Pulmonary artery endothelial cell (primary cell): ENCODE measurements at places on chromosomes 6 and 20. TPM values are rescaled to one million over a fixed set of nuclear protein-coding genes. Genes with fewer than 3 reads are reported as not detected.

FERMT1 gene
- 1.1 and 2.2 TPM in 2 replicates for total RNA-seq

- DNase-seq = no peak
Measured at GRCh38 chr6:73727114-73727513, 31.1 kb downstream of the CD109 start.

GRCh38 chr6:24666097-24666640 is 530 bp downstream of the TDP2 start:
- no peak for DNase-seq

GRCh38 chr6:26103141-26103769 is 16.0 kb downstream of the HFE start:
- no peak for DNase-seq

BPIFB3 gene
- not detected in 2 replicates for total RNA-seq

SLC17A9 gene
- 9.4 and 15.4 TPM in 2 replicates for total RNA-seq

DNA sequence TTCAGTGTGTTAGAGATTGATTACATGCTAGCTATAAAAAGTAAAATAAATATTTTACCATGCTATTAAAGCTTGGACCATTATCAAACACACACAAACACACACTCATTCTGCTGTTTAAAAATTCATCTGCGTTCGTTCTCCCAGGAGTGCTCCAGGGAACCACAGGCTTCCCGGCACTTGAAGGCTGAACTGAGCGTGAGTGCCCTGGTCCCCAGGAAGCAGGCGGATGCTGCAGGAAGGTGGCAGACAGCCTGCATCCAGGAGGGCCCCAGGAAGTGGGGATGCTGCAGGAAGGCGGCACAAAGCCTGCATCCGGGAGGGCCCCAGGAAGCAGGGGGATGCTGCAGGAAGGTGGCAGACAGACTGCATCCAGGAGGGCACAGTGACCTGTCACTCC is 147.2 kb upstream of the SNX9 start:
- DNase-seq = no peak

SIRPB2 gene
- total RNA-seq = 1.2 and 1.6 TPM in 2 replicates

DNA sequence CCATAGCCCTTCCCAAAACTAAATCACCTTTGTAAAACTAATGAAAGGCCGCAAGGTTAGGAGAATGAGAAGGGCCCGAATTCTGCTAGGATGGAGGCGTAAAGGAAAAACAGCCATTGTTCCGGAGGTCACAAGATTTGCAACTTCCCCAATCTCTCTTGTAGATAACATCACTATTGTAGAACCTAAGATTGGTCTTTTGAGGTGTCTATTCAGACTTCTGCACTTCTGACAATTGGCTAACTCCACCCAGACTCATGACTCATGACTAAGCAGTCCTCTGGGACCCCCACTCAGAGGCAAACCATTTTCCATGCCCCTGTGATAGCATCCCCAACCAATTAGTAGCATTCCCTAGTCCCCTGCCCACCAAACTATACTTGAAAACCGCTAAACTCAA is 210.5 kb upstream of the SHLD1 start:
- no peak for DNase-seq

- DNase-seq = no peak
Measured at GRCh38 chr20:60820149-60820548, 431.9 kb upstream of the CDH4 start.

DNA sequence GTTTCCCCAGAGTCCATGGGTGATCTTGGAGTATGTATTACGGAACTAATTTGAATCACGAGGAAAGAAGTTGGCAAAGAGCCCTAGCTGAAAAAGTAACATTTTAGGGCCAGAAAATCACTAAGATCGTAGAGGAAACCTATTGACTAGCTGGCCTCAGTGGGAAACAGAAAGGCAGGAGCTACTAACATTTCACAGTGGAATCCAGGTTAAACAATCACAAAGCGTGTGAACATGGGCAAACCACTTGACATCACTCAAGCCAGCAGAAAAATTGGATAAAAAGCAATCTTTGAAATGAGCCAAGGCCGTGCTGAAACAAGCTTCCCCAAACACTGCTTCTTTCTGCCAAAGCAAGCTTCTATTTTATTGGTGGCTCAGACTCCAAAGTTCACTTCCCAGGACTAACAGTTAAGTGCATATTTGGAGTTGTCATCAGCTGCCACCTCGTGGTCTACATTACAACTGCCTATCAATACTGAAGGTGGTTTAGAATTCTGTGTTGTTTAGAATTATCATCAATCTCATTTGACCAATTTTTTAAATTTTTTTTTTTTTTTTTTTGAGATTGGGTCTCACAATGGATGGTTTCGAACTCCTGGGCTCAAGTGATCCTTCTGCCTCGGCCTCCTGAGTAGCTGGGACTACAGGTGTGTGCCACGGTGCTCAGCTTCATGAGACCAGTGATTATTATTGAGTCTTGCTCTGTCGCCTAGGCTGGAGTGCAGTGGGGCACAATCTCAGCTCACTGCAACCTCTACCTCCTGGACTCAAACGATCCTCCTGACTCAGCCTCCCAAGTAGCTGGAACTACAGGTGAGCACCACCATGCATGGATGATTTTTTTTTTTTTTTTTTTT is 10.6 kb downstream of the RPS10 start:
- DNase-seq = peak; percentile 60

DNA sequence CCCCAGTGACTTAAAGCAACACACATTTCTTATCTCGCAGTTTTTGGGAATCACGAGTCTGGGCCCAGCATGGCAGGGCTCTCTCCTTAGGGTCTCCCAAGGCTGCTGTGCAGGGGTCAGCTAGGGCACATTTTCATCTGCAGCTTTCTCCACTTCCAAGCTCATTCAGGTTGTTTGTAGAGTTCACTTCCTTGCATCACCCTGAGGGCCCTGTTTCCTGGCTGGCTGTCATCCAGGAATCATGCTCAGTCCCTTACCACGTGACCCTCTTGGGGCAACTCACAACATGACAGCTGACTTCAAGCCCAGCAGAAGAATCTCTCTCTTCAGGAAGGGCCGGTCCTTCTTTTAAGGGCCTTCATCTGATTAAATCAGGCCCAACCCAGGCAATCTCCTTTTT is 21.3 kb downstream of the SNAP25 start:
- DNase-seq = no peak

DNA sequence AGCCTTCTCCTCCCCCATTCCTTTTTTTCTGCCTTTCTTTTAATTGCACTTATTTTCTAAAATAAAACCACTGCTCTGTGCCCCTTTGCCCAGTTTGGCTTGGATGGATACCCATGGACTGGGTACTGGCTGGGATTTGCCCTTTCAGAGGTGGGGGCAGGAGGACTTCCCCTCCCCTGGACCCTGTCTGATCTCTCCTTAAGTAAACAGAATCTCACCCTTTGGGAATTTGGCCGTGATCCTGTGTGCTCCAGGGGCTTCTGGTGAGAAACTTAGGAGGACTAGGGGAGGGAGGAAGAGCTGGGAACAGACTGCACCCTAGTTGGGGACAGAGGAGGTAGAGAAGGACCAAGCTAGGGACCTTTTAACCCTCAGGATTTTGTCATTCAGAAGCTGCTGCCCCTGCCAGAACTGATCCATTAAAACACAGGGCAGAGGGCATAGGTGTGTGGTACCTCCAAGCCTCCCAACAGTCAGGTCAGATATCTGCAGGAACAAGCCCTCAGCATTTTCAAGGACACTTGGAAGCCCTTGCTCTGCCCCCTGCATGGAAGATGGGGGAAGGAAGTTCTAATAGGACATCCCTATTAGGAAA is 7.3 kb downstream of the FOXP4 start:
- no peak for DNase-seq

DNA sequence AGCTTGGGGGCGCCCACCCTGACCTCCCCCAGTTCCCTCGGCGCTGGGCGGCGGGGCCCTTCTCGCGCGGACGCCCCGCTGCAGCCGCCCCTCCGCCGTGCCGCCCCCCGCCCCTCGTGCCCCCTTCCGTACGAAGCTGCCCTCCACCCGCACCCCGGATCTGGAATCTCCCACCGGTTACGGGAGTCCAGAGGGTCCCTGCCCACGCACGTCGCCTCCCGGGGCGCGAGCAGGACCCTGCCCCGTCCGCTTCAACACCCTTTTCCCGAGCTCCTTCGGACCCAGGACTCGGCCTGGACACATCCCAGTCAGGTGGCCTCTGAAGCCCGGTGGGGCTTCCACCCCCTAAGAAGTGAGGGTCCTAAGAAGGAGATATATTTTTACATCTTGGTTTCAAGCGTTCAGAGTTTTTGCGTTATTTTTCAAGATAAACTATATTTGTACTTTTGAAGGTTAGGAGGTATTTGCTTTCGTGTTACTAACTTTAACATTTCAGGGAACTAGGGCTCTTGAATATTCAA is 506 bp downstream of the ARFGAP1 start:
- DNase-seq = no peak

- DNase-seq = no peak
Measured at GRCh38 chr6:75409286-75409685, 84.3 kb downstream of the FILIP1 start.

DNA sequence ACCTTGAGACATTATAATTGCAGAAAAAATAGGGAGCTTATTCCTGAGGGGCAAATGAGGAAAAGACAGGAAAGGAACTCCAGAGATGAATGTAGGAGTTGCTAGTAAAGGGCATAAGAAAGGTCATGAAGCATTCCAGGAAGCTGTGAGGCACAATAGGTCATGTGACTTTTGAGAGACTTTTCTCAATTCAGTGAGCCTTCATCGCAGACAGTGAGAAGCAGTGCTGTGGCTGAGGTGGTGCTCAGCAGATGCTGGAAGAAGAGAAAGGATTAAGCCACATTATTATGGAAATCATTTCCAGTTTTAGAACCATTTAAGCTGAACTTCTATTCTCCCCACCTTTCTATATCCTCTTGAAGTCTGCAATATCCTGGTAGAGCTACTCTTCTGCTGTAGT is 4.1 kb downstream of the SPTLC3 start:
- no peak for DNase-seq

HLA-DRA gene
- not detected in 2 replicates for total RNA-seq

DNA sequence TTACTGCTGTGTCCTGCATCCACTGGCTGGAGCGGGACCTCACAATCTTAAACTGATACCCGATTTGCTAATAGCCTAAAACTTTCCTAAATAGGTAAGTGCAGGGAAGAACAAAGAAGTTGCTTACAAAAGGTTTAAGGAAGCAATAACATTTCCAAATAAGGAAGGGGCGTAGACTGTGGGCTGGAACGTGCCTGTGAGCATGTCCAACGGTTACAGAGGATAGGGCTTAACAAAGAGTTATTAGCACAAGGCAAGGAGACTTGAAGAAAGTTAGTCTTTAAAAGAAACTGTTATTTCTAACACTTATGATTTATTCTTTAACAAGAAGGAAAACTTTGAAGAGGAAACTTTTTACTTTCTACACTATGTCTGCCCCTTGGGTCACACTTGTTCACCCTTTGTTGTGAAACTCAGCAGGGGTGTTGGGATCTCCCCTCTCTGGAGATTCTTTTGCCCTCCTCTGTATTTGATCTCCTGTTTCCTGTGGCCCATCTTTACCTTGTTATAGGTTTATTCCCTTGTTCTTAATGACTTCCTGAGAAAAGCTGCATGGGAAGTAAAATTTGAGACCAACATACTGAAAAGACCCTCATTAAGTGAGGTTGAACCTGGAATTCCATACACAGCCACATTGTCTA is 28.7 kb downstream of the KAT14 start:
- no peak for DNase-seq

DNA sequence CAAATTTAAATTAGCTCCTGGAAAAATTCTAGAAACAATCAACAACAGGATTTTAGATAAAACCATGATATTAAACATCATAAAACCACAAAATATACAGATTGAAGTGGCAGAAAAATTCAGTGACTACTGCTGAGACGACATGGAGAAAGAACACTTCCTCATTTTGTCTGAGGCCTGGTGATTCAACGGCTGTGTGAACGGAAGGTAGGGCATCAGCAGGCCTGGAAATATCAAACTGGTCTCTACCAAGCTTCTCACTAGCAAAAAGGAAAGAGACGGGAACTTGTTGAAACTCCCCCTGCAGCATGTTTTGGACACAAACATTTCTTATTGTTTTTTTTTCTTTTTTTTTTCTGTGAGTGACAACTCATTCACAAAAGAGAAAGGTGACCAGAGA is 58.0 kb upstream of the AHI1 start:
- no peak for DNase-seq

ZSCAN23 gene
- 0.07 and 0.14 TPM in 2 replicates for total RNA-seq

PBOV1 gene
- total RNA-seq = not detected in 2 replicates

- DNase-seq = no peak
Measured at GRCh38 chr6:3228771-3229565, 1.5 kb upstream of the TUBB2B start.

- peak; percentile 71 for DNase-seq
Measured at GRCh38 chr20:53692465-53693067, 98.9 kb upstream of the ZNF217 start.

- DNase-seq = no peak
Measured at GRCh38 chr6:70527071-70527737, 39.5 kb upstream of the SDHAF4 start.

SPATA25 gene
- total RNA-seq = 0.53 and 0.59 TPM in 2 replicates

B3GAT2 gene
- under 0.01 TPM in 1 of 2 replicates, not detected in the other for total RNA-seq

- DNase-seq = no peak
Measured at GRCh38 chr6:134117409-134117808, 65.0 kb upstream of the SLC2A12 start.

DNA sequence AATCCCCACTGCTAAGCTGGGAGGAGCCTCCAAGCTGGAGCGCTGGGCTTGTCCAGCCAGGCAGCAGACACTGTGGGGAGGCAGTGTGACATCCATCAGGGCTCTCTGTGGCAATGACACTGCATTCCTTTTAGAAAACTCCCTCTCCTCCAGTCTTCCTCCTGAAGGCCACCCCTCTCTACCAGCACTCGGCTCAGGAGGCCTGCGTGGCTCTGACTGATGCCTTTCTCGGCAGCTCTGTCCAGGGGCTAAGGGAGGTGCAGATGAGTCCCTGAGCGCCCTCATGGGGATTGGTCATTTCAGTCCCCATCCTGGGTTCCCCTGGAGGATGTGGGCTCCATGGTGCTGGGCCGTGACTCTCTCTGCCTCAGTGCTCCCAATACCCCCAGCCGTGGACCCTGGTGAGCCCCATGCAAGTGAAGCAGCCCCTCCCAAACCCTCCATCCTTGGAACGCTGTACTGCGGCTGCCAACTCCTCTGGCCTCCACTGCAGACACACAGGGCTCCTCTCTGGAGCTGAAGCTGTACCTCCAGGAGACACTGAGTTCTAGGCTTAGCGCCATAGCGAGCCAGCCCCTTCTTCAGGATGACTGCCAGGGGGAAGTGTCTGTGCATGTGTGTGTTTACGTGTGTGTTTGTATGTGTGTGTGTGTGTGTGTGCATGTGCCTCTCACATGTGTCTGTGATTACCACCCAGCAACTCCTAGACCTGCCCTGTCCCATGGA is 209.6 kb downstream of the ERMARD start:
- DNase-seq = no peak

FAM83B gene
- total RNA-seq = 0.04 TPM in 1 of 2 replicates, not detected in the other

SRSF3 gene
- 415 and 719 TPM in 2 replicates for total RNA-seq

GRCh38 chr20:2005831-2006426 is 12.1 kb upstream of the PDYN start:
- peak; percentile 5 for DNase-seq

CALHM4 gene
- total RNA-seq = 0.13 and 0.28 TPM in 2 replicates

DNA sequence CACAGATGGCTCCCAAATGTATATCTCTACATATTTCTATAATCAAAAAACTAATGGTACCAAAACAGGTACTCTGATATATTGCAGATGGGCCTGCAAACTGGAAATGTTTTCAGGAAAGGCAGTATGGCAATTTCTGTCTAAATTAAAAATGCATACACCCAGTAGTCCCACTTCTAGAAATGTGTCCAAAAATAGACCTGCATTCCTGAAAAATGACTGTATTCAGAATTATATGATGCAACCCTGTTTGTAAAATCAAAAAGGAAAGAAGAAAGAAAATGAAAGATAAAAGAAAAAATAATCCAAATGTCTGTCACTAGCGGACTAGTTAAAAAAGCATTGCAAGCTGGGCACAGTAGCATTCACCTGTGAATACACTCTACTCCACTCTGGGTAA is 12.9 kb upstream of the MICB start:
- DNase-seq = no peak
